ENCODE measurements at places on chromosomes 2 and 18.
A peak's percentile ranks its signal among the peaks of the same experiment; 100 is the strongest.

DNA sequence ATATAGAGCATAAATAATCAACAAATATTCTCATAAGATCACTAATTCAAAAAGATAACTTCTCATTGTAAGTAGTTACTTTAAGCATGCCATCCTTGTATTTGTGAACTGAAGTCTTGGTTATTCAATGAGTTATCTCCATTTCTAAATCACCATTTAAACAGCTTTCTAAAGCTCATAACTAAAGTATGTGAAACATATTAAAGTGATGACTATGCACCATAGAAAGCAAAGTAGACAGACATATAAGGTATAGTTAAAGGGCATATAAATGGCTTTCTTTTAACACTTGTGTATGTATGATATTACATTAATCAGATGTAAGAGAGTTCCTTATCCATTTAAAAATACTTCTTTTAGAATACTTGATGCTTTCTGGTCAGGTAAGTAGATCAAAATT lies 83.5 kb downstream of the IKZF2 start:
- no peak for DNase-seq
- no peak overlapping the region for H3K27ac ChIP-seq
- H3K36me3 ChIP-seq, result no peaks in the 10 kb centered on the region
- H3K4me1 ChIP-seq, result peaks cover 9% of the 10 kb centered on the region
- no peak overlapping the region for H3K4me3 ChIP-seq

GRCh38 chr2:191151331-191151730 lies 537 bp upstream of the STAT4 start:
- DNase-seq, result no peak
- H3K4me3 ChIP-seq, result peak overlapping the region; percentile 64
- H3K4me1 ChIP-seq, result peaks cover 4% of the 10 kb centered on the region
- no peaks in the 10 kb centered on the region for H3K36me3 ChIP-seq
- H3K27me3 ChIP-seq, result no peaks in the 10 kb centered on the region

DNA sequence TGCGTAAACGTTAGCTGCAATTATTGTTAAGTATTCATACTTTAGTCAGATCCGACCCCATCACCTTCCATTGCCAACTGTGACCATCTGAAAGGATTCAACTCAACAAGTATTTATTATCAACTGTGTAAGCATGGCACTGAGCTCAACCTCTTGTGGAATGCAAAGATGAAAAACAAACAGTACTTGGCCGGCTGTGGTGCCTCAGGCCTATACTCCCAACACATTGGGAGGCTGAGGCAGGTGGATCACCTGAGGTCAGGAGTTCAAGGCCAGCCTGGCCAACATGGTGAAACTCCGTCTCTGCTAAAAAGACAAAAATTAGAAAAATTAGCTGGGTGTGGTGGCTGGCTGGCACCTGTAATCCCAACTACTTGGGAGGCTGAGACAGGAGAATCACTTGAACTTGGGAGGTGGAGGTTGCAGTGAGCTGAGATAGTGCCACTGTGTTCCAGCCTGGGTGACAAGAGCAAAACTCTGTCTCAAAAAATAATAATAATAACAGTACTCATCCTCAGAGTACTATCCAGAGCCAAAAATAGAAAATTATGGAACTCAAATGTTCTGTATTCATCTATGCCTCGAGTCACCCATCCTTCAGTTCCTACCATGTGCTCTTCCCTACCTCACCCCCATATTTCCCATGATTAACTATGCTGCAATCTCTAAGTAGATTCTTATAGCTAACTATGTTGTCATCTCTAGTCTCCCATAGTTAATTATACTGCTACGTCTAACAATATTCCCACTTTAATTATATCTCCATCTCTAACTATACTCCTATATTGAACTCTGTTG lies 8.6 kb upstream of the MREG start:
- H3K36me3 ChIP-seq, result no peaks in the 10 kb centered on the region
- H3K4me3 ChIP-seq, result no peak overlapping the region
- no peaks in the 10 kb centered on the region for H3K4me1 ChIP-seq
- H3K27me3 ChIP-seq, result no peaks in the 10 kb centered on the region
- H3K27ac ChIP-seq, result no peak overlapping the region

DNA sequence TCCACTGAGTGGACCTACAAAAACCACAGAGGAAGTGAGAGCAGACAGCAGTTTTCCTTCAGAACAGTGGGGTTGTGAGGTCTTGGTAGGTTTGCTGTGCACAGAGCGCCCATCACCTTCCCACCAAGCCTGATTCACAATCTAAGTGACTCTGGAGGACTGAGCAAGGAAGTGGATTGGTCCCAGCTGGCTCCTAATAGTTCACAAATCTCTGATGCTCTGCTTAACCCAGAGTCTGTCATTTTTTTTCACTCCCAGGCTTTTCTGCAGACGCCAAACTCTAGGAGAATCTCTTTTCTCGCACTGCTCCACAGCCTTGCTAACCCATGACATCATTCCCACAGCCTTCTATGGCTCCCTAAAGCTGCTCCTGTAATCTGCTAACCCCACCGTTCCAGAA lies 280.4 kb downstream of the C1D start:
- no peaks in the 10 kb centered on the region for H3K4me1 ChIP-seq
- H3K27ac ChIP-seq, result no peak overlapping the region
- no peak for DNase-seq
- H3K4me3 ChIP-seq, result no peak overlapping the region
- H3K36me3 ChIP-seq, result no peaks in the 10 kb centered on the region
- no peaks in the 10 kb centered on the region for H3K27me3 ChIP-seq

DNA sequence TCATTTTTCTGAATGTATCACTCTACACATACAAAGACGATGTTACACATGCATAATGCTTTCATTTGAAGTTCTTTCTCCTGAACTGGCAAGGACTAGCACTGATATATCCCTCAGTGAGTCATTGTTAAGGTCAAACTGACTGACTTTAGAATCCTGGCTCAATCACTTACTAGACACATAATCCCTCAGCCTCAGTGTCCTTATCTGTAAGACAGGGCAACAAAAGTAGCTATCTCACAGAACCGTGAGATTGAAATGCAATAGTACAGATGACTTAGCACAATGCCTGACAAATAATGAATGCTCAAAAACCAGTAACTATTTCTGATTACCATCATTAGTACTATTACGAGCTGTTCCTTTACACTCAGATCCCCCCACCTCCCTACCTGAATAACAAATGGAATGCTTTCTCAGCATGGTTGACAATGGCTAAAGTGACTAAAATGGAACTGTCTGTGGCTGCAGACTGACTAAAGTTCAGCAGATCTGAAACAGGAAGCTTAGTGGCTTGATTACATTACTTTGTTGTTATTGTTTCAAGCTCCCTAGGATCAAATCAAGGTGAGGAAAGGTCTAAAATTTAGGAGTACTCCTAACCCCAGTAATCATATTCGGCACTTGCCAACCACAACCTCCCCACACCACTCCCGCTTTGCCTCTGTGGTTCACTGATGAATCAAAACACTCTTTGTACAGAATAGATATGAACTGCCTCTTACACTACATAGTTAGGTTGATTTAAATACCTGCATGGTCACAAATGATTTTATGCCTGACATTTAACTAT lies 35.8 kb upstream of the CACNB4 start:
- H3K27ac ChIP-seq, result no peak overlapping the region
- no peaks in the 10 kb centered on the region for H3K36me3 ChIP-seq
- H3K27me3 ChIP-seq, result no peaks in the 10 kb centered on the region
- no peak overlapping the region for H3K4me3 ChIP-seq
- H3K4me1 ChIP-seq, result no peaks in the 10 kb centered on the region
- DNase-seq, result no peak

DNA sequence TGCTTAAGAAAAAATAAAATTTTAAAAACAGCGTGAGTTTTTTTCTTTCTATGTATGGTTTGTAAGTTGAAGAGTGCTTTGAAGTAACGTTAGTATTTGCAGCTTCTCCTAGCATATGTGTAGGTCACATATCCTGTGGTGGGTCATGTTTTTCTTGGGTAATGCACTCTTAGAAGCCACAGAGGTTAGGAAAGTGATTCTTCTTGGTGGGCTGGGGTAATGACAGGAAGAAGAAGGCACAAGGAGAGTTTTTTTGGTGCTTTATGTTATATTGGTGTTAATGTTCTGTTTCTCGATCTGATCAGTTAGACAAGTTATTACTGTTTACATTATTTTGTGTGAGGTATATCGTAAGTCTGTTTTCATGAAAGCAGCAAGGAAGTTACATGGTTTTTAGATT lies 109.0 kb downstream of the ICA1L start:
- DNase-seq, result no peak
- no peaks in the 10 kb centered on the region for H3K4me1 ChIP-seq
- H3K27ac ChIP-seq, result no peak overlapping the region
- no peak overlapping the region for H3K4me3 ChIP-seq
- H3K27me3 ChIP-seq, result no peaks in the 10 kb centered on the region
- H3K36me3 ChIP-seq, result peaks cover 25% of the 10 kb centered on the region

- H3K36me3 ChIP-seq, result no peaks in the 10 kb centered on the region
- H3K4me3 ChIP-seq, result peak overlapping the region; percentile 61
- peak; percentile 45 for DNase-seq
- H3K4me1 ChIP-seq, result peaks cover 2% of the 10 kb centered on the region
- H3K27me3 ChIP-seq, result peaks cover 15% of the 10 kb centered on the region
Observed at GRCh38 chr2:69742322-69742952, 503 bp downstream of the ANXA4 start.

DNA sequence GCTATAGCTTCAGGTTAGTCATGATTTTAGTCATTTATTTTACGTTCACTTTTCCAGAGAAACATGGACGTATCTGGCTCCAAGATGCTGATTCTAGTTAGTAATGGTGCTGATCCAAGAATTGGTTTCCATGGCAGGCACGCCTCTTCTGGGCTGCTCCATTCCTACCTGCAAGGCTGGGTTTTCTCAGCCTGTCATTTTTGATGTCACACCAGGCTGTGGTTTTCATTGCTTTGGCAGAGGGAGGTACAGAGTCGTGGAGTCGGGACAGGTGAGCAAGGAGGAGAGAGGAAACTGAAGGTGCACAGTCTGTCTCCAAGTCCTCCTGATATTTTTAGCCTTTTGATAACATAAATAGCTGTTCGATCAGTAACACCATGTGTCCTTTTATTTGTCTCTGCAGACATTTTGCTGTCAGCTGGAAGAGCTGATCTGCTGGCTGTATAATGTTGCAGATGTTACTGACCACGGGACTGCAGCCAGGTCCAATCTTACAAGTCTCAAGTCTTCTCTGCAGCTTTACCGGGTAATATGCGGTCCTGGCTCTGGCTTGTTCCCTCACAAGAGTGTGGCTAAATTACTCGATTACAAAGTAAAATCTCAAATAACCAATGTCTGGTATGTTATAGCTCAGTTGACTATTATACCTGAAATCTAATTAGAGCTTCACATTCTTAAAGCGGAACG lies 17.8 kb downstream of the CEP68 start:
- H3K4me3 ChIP-seq, result no peak overlapping the region
- no peaks in the 10 kb centered on the region for H3K27me3 ChIP-seq
- peaks cover 41% of the 10 kb centered on the region for H3K36me3 ChIP-seq
- H3K4me1 ChIP-seq, result peaks cover 18% of the 10 kb centered on the region

- no peak for DNase-seq
- no peaks in the 10 kb centered on the region for H3K36me3 ChIP-seq
- peaks cover 12% of the 10 kb centered on the region for H3K4me1 ChIP-seq
- no peak overlapping the region for H3K27ac ChIP-seq
Observed at GRCh38 chr2:5540856-5541255, 151.3 kb upstream of the SOX11 start.

- H3K36me3 ChIP-seq, result no peaks in the 10 kb centered on the region
- H3K4me3 ChIP-seq, result no peak overlapping the region
- H3K4me1 ChIP-seq, result no peaks in the 10 kb centered on the region
- H3K27me3 ChIP-seq, result peaks cover 5% of the 10 kb centered on the region
Observed at GRCh38 chr2:218063896-218064295, 5.2 kb upstream of the RUFY4 start.

DNA sequence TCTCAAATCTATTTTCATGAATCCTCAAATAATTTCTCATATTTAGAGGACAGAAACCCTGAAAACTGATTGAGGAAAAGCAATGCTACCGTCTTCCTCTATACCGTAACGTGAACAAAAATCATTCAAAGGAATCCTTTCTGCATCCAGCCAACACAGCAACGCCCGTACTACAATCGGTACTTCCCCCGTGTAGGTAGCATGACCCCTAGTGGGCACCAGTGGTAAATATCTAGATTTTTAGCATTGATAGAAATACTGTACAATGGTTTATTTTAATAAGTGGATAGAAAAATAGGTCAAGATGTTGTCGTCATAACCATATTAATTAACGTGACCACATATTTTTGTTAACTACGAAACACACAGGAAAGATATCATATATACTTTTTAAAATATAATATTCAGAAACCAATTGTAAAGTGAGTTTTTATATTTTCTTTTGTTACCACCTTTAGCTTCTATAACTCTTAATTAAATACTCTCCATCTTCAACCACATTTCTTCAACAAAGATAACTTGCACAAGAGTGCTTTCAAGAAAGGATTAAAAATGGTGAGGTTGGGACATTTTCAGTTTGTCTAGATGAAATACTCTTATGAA lies 194.1 kb downstream of the SS18 start:
- no peak overlapping the region for H3K27ac ChIP-seq
- H3K27me3 ChIP-seq, result no peaks in the 10 kb centered on the region
- H3K4me3 ChIP-seq, result no peak overlapping the region
- no peaks in the 10 kb centered on the region for H3K4me1 ChIP-seq

DNA sequence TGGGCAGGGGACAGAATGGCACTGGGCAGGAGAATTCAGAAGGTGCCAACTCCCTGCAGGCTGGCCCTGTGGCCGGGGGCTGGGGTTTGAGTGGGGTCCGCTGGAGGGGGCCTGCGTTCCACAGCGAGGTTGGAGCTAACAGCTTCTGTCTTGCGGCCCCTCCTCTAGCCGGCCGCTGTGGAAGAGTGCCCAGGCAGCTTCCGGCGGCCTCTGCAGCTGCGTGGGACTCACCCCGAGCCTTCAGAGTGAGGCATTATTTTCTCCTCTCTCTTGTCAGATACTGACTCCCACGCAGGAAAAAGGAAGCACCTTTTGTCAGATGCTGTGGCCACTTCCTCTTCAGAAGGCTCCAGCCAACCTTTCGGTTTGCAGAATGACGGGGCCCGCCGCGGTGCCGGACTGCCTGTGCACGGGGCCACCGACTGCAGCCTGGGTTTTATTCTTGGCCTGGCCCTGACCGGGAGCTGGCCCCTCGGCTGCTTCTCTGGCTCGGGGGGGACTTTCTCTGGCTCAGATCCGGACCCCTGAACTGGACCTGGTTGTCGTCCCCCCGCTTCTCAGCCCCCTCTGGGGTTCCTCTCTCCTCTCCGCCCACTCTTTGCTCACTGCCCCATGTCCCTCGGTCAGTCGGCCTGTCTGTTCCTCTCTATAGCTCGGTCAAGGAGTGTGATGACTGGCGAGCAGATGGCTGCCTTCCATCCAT lies 40.1 kb downstream of the ARHGAP25 start:
- H3K4me1 ChIP-seq, result no peaks in the 10 kb centered on the region
- H3K36me3 ChIP-seq, result no peaks in the 10 kb centered on the region
- no peak for DNase-seq
- H3K27me3 ChIP-seq, result no peaks in the 10 kb centered on the region

- H3K4me3 ChIP-seq, result no peak overlapping the region
- no peak for DNase-seq
- H3K4me1 ChIP-seq, result no peaks in the 10 kb centered on the region
- no peaks in the 10 kb centered on the region for H3K27me3 ChIP-seq
Observed at GRCh38 chr2:132678483-132678882, 8.5 kb upstream of the LYPD1 start.

DNA sequence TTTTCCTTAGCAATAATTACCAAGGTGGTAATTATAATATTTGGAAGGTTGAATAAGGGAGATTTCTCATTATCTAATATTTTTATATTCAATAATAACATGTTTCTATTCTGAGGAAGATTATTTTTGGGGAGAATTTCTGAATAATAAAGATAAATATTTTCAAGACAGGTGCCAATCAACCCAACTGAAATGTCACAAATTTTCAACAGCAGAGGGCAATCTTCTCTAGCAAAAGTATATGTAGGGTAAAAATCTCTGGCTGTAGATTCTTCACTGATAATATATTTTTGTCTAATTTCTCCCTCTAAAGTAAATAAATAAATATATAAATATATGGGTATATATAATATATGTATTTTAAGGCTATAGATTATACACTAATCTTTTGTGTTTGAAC lies 1187.2 kb upstream of the CRIM1 start:
- H3K4me3 ChIP-seq, result no peak overlapping the region
- H3K27ac ChIP-seq, result no peak overlapping the region
- H3K27me3 ChIP-seq, result peaks cover 2% of the 10 kb centered on the region
- H3K4me1 ChIP-seq, result no peaks in the 10 kb centered on the region
- H3K36me3 ChIP-seq, result no peaks in the 10 kb centered on the region
